Fibroblast of lung (primary cell): ENCODE measurements at places on chromosomes 12 and 14. TPM values are rescaled to one million over a fixed set of nuclear protein-coding genes. Genes with fewer than 3 reads are reported as not detected.

Gene CYP46A1
- under 0.01 and 0.33 TPM in 2 replicates for total RNA-seq

Gene PLEKHG7
- total RNA-seq = not detected in 2 replicates

Gene GPD1
- under 0.01 TPM in 1 of 2 replicates, not detected in the other for total RNA-seq

Gene HPD
- 0.17 and 0.26 TPM in 2 replicates for total RNA-seq

Gene RDH11
- 96.8 and 174 TPM in 2 replicates for total RNA-seq

Gene P2RX7
- total RNA-seq = 16.7 and 17.2 TPM in 2 replicates

Gene LMNTD1
- not detected in 2 replicates for total RNA-seq
